HCT116 (cell line): ENCODE measurements at places on chromosomes 6 and 20.

DNA sequence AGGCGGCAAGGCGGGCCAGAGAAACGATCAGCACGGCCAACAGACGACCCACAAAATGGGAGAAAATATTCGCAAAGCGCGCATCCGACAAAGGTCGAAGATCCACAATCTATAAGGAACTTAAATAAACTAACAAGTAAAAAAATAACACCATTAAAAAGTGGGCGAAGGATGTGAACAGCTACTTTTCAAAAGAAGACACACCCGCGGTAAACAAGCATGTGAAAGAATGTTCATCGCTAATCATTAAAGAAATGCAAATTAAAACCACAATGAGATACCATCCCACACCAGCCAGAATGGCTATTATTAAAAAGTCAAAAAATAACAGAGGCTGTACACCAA, 117.8 kb upstream of the SIRPA start:
- no peak for DNase-seq

DNA sequence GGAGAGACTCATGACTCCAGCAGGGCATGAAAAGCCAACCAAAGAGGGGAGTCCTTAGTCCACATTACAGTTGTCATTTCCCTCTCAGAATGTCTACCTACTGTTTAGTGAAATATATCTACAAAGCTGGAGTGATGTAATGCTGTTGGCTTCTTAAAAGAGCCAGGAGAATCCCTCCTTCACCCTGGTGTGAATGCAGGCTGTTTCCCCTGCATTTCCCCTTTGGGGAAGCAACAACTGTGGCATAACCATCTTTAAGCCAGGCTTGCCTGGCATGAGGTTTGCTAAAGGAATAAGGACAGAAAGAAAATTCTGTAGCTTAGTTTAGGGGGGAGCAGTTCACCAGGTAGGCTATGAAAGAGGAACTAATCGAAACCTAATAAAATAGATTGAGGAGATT, 129.5 kb downstream of the CRYBG1 start:
- no peak for DNase-seq

- DNase-seq, result no peak
Observed at GRCh38 chr6:45074439-45074838, 253.7 kb upstream of the RUNX2 start.

DNA sequence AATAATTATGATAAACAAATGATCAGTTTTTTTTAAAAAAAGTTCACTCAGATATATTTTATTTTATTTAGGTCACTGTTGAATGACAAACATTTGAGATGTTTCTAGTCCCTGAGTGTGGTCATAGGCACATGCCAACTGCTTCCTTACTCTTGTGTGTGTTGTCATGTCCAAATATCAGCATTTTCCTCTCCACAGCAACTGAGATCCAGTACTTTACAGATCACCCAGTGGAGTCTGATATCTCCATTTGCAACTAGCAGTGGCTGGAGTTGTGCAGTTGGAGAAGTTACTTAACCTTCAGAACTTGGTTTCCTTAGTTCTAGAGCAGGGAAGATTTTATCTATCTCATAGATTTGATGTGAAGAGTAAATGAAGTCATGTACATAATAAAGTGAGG, 101.3 kb downstream of the MYB start:
- no peak for DNase-seq

DNA sequence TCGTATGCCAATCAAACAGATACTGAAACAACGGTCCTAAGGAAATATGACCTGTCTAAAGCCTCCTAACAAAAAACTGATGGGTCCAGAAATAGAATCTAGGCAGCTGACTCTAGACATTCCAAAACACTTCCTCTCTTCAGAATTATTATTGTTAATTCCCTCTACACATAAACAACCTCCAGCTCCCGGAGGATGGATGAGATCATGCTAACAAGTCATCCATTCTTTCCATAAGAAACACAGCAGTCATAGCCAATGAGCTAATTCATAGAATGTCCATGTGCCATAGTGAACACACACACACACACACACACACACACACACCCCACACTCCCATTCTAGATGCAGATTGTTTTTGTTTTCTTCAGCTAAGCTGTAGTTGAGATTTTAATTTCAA, 44.3 kb downstream of the HDGFL1 start:
- DNase-seq, result no peak

DNA sequence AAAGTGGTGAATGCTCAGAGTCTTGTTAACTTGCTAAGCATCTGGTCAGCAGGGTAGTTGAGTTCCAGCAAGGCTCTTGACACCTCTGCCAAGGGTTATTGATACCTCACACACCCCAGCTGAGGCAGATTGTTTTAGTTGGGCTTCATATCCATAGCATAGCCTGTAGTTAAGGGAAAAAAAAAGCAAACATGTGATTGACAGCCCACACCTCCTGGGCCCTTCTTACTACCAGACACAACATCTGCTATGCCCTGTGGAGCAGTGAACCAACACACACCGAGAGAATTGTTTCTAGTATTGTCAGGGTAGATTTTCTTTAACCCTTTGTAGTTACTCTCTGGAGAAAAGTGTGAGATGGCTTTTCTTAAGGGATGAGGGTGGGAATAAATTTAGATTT, 697.0 kb upstream of the POU3F2 start:
- DNase-seq, result no peak

- no peak for DNase-seq
Observed at GRCh38 chr6:15489261-15489962, 173.4 kb downstream of the DTNBP1 start.

- peak; percentile 49 for DNase-seq
Observed at GRCh38 chr6:63347599-63347998, 27.8 kb upstream of the LGSN start.

DNA sequence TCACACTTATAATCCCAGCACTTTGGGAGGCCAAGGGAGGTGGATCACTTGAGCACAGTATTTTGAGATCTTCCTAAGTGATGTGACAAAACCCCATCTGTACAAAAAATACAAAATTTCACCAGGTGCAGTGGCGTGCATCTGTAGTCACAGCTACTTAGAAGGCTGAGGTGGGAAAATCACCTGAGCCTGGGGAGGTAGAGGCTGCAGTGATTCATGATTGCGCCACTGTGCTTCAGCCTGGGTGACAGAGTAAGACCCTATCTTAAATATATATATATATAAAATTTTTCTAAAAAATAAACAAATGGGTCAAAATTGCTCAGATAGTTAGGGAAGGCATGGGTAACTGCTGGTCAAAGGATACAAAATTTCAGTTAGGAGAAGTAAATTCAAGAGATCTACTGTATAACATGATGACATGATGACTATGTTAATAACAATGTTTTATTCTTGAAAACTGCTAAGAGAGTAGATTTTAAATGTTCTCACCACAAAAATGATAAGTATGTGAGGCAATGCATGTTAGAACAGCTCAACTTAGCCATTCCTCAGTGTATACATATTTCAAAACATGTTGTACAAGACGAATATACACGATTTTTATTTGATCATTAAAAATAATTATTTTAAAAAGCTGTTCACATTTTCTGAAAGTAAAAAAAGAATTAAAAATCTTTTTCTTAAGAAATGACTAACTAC, 24.4 kb downstream of the TBC1D32 start:
- DNase-seq, result no peak

DNA sequence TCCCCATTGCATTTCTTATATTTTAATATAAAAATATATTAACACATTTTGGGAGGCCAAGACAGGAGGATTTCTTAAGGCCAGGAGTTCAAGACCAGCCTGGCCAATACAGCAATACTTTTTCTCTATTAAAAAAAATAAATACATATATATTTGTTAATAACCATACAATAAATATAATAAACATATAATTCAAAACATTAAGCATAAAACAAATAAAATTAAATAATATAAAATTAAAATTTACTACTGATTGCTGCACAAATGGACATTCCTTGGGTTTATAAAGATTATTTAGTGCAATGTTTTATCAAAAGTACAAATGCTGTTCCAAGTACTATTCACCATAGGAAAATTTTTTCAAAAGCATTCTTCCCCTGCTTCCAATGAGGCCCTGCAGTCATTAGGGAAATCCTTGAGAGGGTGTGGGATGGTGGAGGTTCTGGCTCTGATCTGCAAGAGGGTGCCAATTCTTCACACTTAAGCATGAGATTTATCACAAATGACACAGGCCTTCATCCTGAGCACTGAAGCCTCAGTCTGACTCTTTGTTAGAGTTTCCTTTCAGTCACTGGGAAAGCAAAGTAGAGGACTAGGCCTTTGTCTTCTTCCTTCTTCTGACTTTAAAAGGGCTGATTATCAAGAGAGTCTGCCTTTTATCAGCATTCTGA, 596.7 kb downstream of the EPM2A start:
- DNase-seq, result no peak

GRCh38 chr6:151142676-151143075, 97.1 kb upstream of the AKAP12 start:
- no peak for DNase-seq

GRCh38 chr6:113690281-113691259, 166.6 kb upstream of the MARCKS start:
- no peak for DNase-seq

DNA sequence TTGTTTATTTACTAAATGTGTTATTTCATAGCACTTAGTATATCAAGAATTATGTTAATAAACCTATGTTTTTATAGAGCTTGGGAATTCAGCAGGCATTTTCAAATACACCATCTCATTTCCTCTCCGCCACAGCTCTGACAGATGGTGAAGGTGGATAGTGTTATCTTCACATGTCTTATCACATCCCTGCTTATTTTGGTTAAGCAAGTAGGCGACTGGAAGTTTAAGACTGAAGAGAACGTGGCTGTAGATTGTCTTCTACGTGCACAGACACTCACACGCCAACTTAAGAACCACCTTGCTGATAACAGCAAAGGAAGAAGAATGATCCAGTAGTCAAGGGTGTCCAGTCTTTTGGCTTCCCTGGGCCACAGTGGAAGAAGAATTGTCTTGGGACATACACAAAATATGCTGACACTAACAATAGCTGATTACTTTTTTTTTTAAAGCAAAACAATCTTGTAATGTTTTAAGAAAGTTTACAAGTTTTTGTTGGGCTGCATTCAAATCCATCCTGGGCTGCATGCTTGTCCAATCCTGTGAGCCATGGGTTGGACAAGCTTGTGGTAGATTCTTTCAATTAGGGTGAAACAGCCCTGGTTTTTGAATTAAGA, 43.3 kb upstream of the SCGN start:
- DNase-seq, result no peak

GRCh38 chr6:51866867-51867266, 220.5 kb downstream of the PKHD1 start:
- DNase-seq, result no peak

GRCh38 chr6:145017051-145017450, 718.3 kb downstream of the EPM2A start:
- no peak for DNase-seq

DNA sequence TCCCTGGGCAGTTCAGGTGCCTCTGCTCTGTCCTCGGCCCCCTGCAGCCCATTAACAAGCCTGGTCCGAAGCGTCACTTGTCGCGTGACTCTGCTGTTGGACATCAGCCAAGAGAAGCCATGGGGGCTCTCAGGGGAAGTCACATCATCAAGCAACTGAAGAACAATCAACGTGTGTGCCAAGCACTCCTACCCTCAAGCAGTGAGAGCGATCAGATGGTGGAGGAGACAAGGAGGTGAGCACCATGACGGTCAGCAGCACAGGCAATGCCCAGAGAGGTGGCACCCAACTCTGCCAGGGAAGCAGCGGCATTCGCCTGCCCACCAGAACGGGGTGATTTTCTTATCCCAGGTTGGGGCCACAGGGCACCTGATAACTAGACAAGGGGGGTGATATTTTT, 132.7 kb downstream of the AGPAT4 start:
- DNase-seq, result no peak

DNA sequence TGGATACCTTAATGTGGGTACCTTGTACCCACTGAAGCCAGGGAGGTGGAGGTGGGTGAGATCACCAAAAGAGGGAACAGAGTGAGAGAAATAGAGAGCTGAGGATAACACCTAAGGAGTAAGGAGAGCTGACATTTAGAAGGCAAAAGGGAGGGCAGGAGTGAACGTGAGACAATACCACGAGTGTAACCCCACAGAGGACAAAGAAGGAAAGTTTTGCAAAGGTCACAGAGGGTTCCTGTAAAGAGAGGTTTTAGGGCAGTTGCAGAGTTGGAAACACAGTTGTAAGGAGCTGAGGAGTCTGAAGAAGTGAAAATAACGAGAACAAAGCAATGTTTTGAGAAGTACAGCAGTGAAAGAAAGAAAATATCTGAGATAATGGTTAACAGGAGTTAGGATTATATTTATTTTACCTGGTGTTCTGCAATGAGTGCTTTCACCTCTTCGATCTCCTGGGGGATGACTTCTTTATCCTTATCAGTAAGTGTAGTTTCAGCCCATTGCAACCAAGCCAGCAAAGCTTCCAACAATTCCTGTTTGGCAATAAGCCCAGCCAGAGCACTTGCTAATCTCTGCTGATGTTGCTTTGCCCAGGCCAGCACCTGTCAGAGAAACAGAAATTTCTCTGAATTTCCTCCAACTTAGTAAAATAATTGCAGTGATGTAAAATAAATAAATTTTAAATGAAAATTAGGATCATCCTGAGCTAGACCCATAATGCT, 166.8 kb downstream of the DST start:
- DNase-seq, result no peak

DNA sequence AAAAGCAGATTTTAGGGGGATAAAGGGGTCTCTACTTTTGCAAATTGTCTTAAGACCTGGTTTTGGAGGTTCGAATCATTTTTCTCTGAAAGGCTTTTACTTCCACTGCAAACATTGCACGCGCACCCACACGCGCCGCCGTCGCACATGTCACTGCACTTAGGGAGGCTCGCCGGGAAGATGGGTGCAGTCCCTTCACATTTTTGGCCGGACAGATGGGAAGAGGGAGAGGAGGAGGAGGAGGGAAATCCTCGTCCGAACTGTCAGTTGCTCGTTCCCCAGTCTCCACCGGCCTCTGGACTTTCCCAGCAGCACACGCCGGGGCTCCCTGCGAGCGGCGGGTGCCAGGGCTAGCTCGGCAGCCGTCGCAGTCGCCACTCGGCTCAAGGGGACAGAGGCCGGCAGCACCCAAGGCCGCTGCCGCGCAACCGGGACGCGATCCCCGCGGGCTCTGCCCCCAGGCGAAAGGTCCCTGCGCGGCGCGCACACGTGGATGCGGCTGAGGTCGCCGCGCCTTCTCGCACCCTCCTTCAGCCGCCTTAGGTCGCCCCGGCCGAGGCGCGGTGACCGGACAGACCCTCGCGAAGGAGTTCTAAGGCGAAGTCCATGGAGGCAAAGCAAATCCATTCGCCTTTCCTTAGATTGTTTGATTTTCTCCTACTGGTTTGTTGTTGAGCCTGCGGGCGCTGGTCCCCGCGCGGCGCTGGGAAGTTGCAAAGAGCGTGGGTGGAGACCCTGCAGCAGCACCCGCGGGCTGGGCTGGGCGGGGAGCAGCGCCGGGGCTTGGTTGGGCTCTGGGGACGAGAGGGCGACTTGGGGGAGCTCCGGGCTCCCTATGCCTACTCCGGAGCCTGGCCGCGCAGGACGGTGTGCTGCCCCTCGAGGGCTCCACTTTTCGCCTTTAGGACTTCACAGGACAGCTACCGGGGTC, 1.2 kb downstream of the MYB start:
- no peak for DNase-seq
